ENCODE measurements at places on chromosomes 2 and 18.

DNA sequence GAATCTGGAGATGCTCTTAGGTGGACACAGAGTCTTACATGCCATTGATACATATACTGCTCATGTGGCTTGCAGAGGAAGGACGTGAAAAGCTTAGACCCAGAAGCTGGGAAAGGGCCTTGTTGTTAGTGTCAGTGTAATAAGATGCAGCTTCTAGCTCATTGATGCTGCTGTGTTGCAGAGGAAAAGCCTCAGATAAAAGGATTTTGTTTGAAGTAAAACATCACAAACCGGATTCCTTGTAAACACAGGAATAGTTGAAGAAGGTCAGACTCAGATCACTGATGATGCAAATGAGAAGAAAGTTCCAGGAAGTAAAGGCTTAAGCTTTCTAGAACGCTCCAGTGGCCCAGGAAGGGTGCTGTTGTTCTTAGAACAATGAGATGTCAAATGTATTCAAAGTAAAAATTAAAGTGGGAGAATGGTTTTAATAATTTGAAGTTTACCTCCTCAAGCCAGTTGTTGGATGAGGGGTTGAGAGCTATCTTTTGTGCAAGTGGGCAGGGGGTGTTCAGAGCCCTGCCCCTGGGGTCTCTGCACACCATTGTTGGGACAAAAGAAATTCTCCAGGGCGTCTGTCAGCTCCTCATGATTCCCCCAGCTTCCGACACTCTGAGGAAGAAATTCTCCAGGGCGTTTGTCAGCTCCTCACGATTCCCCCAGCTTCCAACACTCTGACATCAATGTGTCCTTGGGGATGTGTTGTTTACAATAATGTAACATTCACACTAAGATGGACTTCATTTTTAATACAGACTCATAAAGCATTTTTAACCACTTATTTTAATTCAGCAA lies 61.3 kb upstream of the CHMP1B start:
- no peak for DNase-seq

- DNase-seq = no peak
Observed at GRCh38 chr2:15334644-15335326, 226.3 kb downstream of the NBAS start.

DNA sequence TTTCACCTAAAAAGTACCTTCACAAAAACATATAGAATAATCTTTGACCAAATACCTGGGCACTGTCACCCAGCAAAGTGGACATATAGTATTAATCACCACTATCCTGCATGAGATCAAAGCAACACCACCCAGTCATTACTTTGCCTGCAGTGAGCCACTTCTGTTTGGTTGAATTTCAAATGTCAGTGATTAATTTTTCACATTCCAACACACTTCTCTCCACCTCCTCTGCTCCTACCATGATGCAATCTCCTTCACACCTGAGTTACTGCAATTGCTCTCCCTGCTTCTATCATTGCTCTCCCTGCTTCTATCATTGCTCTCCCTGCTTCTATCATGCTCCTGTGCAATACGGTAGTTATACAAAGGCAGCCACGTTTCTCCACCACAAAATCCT lies 106.1 kb upstream of the NETO1 start:
- no peak for DNase-seq

- no peak for DNase-seq
Observed at GRCh38 chr2:44668336-44668735, 273.2 kb upstream of the SIX3 start.

GRCh38 chr2:24538720-24539119 lies 47.7 kb downstream of the NCOA1 start:
- DNase-seq = no peak

DNA sequence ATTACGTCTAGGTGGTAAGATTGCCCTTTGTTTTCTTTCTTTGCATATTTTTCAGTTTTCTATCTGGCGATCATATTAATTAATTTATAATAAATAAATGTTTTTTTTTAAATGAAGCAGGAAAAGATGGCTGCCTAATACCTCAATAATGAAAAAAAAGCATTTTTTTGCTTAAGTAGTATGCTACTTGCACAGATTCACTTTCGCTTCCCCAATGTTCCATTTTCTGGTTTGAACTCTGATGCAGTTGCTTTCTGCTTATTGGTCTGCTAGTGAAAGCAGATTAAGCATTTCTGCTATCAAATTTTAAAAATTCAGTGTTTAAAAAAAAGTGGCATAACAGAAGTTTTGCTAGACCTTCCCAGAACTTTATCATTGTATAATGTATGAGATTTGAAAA lies 11.9 kb upstream of the TMEM182 start:
- no peak for DNase-seq

DNA sequence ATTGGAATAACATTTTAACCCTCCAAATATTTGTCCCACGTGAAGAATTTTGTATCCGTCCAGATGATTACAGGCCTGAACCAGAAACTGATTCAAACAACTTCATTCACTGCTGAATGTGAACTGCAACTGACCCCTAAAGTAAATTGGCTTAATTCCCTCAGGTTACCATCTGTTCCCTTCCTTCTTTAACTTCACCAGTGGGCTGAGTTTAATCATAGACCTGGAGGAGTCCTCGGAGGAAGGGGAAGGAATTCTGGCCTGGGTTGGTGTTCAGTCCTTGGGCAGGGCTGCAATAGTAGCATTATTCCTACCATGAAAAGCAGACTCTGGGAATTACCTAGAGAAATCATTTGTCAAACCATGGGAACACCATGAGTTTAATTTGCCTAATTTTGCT lies 207.4 kb downstream of the TMEM247 start:
- no peak for DNase-seq

Data from heart right ventricle (tissue), 16 donors.